ENCODE measurements at places on chromosomes 2 and 18.

DNA sequence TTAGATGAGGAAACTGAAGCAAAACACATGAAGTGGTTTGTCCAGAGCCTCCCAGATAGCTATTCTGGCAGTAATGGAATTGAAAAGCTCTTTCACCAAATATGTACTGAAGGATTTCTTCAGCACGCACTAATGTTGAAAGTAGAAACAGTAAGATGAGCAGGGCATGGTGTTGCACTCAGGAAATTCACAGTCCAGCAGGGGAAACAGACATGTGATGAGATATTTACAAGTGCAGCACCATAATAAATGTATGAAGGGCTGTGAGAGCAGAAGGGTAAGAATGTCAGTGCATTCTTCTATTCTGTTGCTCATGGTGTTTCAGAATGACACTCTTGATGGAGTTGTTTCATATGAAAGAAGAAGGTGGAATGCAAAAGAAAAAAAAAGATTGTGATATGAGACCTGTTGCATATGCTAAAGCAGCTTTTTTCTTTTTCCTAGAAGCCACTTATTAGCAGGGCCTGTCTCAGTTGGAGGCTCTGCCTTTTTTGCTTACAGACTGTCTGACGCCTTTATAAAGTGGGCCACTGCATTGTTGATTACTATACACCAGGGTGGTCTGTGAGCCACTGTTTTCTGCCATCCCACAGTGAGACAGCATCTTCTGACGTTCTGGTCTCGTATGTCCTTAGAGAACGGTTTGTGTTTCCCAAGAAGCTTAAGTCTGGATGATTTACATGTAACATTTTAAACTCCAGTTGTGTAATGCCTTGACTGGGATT lies 516.9 kb downstream of the ARHGAP15 start:
- no peak for DNase-seq

DNA sequence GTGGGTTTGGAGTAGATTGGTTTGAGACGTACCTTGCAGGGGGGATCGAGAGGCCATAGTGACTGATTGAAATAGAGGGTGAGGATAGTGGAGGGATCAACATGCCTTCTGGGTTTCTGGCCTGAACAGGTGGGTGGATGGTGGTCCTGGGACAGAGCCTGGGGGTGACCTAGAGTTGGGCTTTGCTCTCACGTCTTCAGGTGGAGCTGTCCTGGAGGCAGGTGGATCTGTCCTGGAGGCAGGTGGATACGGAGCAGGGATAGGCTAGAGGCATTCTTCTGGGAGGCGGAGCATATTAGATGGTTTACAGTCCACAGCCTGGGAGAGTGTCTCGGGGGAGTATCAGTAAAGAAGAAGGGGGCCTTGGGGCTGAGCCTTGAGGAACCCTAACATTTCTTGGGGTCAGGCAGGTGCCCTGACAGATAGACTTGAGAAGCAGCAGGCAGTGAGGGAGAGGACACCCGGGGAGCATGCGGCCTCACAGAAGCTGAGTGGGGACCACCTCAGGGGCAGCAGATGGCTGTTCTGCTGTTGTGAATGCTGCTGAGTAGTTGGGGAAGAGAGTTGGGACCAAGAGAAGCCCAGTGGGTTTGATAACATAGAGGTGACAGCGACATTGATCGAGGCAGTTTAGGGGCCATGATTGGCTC lies 1.6 kb downstream of the CAPN10 start:
- no peak for DNase-seq

- no peak for DNase-seq
Measured at GRCh38 chr2:217636991-217637561, 365.7 kb downstream of the TNS1 start.

- no peak for DNase-seq
Measured at GRCh38 chr2:42795841-42796301, 3.5 kb upstream of the HAAO start.

GRCh38 chr2:44189104-44189503 lies 20.4 kb downstream of the PPM1B start:
- no peak for DNase-seq

DNA sequence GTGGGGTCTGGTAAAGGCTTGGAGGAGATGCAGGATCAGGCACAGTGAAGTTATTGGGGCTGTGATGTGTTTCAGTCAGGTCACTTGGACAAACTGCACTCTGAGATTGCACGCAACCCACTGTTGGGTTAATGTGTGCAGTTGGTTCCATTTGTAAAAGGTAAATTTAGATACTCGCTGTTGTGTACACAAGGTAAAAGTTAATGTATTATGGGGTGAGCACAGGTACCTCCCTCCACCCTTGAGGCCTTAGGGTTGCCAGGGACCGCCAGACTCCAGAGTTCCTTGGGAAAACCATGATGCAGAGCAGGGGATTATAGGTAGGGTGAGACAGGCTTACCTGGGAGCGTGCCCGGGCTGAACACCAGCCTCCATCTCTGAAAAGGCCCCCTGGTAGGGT lies 20.1 kb downstream of the IMPA2 start:
- DNase-seq, result no peak

DNA sequence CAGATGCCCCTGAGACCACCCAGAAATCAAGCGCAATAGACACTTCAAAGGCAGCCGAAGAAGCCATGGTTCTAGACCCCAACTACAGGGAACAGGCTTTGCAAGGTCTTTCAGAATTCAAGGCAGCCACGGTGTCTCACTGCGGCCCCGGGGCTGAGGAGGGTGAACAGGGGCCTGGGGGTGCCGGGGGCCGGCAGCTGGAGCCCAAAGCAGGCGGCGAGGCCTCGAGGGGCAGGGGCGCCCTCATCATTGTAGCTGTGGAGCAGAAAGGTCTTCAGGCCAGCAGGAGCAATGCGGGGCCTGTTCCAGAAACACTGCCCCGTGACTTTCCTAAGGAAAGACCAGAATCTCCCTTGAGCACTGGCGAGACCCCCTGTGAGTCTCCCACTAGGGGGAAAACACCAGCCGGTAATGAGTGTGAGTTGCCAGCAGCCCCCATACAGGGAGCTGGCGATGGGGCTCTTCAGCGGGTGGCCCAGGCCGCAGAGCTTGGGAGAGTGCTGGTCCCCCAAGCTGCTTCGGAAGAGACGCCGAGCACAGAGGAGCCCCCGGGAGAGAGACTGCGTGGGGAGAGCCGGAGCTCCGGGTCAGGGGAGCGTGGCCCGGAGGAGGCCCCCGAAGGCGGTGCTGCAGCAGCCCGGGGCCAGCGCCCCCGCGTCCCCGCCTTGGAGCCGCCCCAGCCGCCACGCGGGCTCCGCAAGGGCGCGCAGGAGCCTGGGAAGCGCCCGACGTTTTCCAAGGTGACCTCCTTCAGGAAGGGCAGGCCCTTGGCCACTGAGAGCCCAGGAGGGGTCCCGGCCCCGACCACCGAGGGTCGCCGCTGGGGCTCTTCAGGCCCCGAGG lies 79.1 kb downstream of the ARHGEF4 start:
- no peak for DNase-seq

DNA sequence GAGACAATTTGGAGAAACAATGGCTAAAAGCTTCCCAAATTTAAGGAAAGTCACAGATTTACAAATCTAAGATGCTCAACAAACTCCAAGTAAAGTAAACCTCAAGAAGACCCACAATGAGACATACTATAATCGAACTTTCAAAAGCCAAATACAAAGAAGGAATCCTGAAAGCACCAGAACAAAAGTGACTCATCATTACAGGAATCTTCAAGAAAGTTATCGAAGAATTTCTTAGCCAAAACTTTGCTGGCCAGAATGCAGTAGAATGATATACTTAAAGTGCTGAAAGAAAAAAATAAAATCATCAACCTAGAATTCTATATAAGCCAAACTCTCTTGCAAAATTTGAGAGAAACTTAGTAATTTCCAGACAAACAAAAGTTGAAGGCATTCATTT lies 106.5 kb upstream of the TMEM200C start:
- DNase-seq, result no peak

GRCh38 chr2:189261431-189261841 lies 81.9 kb upstream of the COL5A2 start:
- no peak for DNase-seq

DNA sequence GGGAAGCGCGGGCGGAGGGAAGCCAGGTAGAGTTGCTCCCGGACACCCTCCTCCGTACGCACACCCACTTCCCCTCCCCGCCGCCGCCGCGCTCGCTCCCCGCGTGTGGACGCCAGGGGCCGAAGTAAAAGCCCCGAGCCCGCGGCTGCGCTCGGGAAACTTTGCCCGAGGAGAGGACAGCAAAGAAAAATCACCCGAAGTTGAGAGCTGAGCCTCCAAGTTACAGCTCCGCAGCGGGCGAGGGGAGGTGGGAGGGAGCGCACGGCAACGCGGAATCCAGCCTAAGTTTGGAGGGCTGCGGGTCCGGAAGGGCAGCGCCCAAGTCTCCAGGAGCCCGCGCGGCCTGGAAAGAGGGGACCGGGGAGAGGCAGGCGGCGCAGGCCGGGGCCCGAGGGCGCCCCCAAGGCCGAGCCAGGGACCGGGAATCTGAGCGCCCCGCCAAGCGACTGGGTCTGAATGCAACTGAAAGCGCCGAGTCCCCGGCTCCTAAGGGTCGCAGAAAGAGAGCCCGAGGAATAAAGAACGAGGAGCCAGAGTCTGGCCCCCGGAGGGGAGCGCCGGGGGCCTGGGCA lies 706 bp upstream of the BCL11A start:
- DNase-seq, result no peak

- DNase-seq, result peak; percentile 84
Measured at GRCh38 chr2:235595422-235596010, 101.7 kb downstream of the AGAP1 start.

DNA sequence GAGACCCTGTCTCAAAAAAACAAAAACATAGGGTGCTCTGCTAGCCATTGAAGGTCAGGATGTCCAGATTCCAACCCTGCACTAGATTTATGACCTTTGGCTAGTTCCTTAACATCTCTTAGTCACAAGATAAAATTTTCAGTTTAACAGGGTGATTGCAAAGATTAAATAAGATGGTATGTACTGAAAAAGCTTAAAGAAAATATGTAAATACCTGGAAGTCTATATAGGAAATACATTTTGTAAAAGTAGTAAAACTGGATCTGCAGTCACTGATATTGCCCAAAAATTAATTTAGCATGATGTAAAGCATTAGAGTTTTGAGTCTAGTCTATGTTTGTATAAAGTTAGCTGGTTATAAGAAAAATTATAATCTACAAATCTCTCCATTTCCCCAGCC lies 5.4 kb upstream of the COX7A2L start:
- no peak for DNase-seq

GRCh38 chr2:23009545-23010149 lies 375.3 kb upstream of the KLHL29 start:
- DNase-seq, result peak; percentile 93

DNA sequence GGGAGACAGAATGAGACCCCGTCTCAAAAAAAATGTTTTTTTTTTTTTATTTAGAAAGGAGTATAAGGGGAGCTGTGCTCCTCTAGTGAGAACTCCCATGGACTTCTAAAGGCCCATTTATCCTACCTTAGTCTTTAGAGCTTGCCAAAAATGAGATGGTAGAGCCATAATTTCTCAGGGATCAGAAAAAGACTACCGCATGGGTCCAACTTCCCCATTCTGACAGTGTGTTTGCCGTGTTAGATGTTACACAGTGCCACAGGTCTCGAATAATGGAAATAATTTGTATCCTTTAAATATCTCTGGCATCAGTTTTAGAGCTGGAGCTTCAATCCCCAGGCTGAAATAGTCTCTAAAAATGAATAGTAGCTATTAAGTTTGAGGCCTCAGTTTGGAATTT lies 6.0 kb upstream of the SLC39A10 start:
- DNase-seq, result no peak

GRCh38 chr2:109437325-109438090 lies 176.3 kb downstream of the SEPTIN10 start:
- DNase-seq, result no peak

DNA sequence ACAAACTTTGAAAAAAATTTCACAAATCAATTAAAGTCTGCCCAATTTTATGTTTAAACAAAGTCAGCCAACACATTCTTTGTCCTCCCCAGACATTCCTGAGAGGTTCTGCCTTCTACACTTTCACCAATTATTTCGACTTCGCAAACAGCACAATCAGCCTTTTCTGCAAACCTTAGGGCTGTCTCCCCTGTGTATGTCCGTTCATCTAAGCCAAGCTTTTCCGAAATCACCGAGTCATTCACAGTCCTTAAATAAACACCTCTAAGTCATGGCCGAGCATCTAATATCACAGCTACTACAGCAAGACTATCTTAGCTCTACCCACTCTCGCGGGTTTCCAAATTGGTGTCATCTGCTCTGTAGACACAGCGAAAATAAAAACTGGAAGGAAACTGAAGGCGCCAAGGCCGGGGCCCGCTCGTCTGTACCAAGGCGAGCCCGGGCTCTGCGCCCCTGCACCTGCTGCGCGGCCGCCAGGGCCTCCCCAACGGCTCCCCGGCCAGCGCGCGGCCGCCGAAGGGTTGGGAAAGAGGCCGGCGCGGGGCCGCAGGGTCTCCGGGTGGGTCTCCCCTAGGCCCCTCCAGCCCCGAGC lies 730 bp downstream of the ODC1 start:
- DNase-seq, result peak; percentile 66

- DNase-seq, result peak; percentile 77
Measured at GRCh38 chr2:127080938-127081755, 25.8 kb downstream of the BIN1 start.

DNA sequence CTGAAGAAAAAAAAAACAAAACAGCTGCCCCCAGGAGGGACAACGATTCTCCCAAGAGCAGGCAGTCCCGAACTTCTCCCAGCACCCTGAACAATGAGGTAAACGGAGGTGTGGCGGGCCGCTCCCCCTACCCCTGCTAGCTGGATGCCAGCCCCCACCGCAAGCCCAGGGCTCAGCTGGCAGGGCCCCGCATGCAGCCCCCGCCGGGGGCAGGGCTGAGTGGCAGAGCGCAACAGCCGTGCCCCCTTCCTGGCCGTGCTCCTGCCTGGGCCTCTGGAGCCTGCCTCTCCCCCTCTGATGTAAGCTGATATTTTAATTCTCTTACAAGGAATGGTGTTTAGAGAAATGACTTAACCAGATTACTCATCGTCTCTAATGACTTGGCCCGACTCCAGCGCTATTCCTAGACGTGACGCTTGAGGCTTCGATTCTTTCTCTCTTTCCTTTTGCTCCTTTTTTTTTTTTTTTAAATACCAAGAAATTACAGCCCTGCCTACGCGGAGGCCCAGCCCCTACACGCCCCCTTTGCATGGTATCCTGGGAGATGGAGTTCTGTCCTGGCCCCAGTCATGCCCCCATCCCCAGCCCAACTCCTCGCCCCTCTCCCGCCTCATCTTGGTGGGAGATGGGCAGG lies 4.6 kb upstream of the ARID5A start:
- peak; percentile 36 for DNase-seq

All from cerebellar cortex (tissue), 1 donor.